ENCODE measurements at places on chromosomes 13 and 19.

- no peak for DNase-seq
Measured at GRCh38 chr19:13022111-13022858, 27.0 kb downstream of the NFIX start.

DNA sequence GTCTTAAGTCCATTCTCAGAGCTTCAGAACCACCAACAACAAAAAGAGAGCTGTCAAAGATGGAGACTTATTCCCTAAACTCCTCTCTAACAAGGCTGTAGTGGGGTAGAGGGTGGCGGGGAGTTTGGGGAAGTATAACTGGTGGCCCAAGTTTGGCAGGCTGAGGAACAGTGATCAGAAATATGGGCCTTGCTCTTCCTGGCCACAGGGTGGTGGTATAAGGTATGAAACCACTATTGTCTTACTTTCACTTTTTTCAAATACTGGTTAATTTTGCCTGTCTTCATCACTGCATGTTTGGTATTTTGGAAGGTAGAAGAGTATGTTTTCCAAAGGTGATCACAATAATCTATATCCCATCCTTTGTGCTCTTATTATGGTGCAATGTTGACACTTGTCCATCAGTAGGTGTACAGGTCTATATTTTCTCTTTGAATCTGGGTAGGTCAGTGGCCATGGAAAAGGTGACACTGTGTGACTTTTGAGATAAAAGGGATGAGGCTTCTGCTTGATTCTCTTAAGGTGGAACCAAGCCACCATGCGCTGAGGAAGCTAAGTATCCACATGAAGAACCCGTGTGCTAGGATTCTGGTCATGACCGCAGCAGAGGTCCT, 23.2 kb upstream of the GPC5 start:
- peak; percentile 82 for DNase-seq

- no peak for DNase-seq
Measured at GRCh38 chr13:111485491-111486250, 165.2 kb downstream of the TEX29 start.

GRCh38 chr19:8030960-8031359, 21.6 kb upstream of the CCL25 start:
- no peak for DNase-seq

DNA sequence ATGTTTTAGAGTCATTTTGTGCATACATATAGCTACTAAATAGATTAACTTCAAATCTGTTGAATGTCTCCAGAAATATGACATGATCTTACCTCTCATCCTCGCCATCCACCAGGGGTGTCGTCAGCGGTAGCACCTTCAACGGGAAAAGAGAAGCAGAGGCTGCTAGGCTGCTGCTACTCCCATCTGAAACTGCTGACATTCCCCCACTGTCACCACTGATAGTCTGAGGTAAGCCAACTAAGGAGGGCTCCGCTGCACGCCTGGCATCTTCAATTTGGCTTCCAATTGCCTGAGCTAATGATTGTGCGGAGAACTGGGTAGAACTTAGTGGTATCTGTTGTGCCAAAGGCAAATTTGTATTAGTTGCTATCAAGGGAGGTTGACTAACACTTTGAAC, 3.1 kb downstream of the TSC22D1 start:
- DNase-seq: no peak

All from AML-193 (cell line).